ENCODE measurements at places on chromosomes 2 and 18. TPM values are rescaled to one million over a fixed set of nuclear protein-coding genes. Genes with fewer than 3 reads are reported as not detected.

TLX2 gene
- polyA plus RNA-seq, result 0.20 TPM

TXNDC2 gene
- 0.17 TPM for polyA plus RNA-seq

CDK5R2 gene
- polyA plus RNA-seq, result 44.3 TPM

KLHL29 gene
- 10.8 TPM for polyA plus RNA-seq

DLX1 gene
- 0.63 TPM for polyA plus RNA-seq

CD302 gene
- polyA plus RNA-seq, result 3.7 TPM

NPAS2 gene
- polyA plus RNA-seq, result 5.3 TPM

POTEF gene
- polyA plus RNA-seq, result not detected

EPB41L3 gene
- polyA plus RNA-seq, result 83.1 TPM
